Fibroblast of pulmonary artery (primary cell): ENCODE measurements at places on chromosomes 13 and 19.

DNA sequence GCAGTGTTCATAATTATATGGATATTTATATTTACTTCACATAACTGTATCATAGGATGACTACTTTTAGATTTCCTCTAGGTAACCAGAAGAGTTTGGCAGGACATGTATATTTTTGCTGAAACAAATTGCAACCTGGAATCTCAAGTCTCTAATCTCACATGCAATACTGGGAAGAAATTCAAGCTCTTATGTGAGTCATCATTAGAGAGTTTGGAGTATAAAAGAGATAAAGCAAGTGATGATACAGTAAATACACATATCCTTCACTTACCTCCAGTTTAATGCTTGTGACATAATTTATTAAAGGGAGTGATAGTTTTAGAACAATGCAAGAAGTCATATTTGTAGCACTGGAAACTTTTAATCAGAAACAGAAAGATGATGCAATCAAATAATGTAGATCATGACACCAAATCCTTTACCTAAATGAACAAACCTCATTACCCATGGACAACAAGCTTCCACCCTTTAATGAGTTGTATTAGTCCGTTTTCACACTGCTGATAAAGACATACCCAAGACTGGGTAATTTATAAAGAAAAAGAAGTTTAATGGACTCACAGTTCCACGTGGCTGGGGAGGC lies 15.8 kb upstream of the OR7A17 start:
- DNase-seq = peak; percentile 0

DNA sequence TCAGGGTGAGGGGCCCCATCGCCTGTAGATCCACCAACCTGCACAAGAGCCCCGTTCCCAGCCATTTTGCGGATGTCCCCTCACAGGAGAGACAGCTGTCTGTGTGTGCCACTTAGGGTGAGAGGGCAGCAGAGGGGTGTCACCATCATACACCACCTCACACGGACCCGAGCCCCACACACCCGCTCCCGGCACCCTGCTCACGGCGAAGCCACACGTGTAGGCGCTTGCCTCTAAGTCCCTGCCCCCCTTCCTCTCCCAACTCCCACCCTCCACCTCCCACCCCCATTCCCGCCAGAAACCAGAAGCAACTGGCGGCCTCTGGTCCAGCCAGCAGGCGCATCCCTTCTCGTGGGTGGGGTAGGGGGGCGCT lies 4.0 kb upstream of the DPF1 start:
- no peak for DNase-seq

GRCh38 chr19:33819880-33820781 lies 23.5 kb downstream of the KCTD15 start:
- peak; percentile 88 for DNase-seq

- no peak for DNase-seq
Observed at GRCh38 chr13:40619479-40619814, 47.0 kb downstream of the FOXO1 start.

DNA sequence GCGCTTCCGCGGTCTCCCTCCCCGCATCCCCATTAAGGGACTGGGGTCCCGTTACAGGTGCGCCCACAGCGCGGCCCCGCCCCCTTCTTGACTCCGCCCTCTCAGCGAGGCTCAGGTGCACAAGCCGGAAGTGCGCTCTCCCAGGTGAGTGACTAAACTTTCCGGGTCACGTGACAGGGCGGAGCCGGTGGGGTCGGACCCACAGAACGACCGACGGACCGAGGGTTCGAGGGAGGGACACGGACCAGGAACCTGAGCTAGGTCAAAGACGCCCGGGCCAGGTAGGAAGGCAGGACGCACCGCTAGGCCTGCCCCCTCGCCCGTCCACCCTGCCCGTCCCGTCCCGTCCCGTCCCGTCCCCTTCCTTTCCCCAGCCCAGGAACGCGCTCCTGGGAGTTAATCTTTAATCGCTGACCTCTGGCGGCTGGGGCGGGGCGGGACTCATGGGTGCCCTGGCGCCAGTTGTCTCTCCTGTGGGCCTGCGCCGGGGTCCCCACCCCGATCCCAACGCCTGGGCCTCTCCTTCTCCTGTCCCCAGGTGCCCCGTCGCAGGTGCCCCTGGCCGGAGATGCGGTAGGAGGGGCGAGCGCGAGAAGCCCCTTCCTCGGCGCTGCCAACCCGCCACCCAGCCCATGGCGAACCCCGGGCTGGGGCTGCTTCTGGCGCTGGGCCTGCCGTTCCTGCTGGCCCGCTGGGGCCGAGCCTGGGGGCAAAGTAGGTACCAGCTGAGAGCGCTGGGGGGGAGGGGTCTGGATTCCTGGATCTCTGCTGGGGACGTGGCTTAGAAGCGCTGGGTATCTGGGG lies at the start of gene CRB3:
CRB3 (plus strand) TSS at position 202 of the 804 bp plus-strand sequence; CDS start at position 633, 431 bp downstream.
- no peak for DNase-seq
